ENCODE measurements at places on chromosomes 16 and 17.

DNA sequence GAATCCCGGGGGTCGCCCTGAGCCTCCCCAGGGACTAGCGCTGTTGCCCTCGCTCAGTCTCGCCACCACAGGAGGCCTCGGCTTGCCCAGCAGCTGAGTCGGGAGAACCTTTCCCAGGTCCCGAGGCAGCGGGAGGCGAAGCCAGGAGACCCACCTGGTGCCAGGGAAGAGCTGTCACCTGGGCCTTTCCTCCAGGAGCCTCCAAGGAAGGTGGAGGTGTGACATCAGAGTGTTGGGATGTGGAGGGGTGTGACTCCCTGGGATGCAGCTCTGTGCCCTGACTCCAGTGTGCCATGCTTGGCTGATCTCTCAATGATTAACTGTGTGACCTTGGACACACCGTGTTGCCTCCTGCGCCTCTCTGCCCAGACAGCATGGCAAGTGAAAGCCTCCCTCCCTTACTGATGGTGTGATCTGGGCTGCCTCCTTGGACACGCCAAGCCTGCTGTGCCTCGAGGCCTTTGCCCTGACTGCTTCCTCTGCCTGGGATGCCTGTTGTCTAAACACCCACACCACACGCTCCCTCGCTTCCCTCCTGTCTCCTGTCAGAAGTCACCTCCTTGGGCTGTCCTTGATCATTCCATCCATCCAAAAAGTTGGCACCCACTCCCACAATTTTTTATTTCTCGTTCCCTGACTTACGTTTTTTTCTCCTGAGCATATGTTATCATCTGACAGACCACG is 88.0 kb downstream of the CMIP start:
- no peak for DNase-seq

DNA sequence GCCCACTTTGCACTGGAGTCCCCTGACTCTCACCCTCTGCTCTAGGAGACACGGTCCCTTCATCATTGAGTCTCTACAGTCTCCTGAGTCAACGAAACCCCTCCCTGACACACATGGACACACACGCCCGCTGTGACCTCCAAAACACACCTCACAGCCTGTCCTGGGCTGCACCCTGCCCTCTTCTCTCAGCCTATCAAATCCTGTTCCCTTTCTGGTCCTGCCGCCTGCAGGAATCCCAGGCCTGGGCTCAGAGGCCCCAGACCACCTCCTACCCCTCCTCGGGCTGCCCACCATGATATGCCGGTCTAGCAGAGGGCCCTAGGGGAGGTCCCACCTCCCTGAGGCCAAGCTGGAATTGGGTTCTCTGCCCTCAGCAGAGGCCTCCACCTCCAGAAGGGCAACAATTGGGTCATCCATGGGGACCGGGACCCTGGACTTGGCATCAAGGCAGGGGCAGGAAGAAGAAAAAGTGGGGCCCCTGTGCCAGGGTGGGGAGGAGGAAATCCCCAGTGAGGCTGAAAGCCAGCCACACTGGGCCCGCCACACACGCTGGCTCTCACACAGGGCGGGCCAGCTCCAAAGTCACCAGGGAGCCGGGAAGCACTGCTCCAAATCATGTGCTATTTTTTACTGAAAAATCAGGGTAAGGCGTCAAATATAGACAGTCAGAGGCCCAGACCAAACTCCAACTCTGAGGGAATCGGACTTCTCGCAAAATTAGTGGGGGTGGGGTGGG is 3.4 kb downstream of the PPP1R9B start:
- DNase-seq = no peak

- no peak for DNase-seq
Observed at GRCh38 chr16:57999971-58000705, at the start of gene ZNF319. Gene ZNF319, minus strand, starts transcription at chr16:58000672. Its CDS starts 2,407 bp downstream, at chr16:57998265.

GRCh38 chr16:27984121-27984520 is 79.4 kb downstream of the GSG1L start:
- no peak for DNase-seq

GRCh38 chr17:81032641-81033480 is 2.1 kb upstream of the BAIAP2 start:
- DNase-seq = no peak

GRCh38 chr16:85199069-85199725 is 86.9 kb upstream of the CIBAR2 start:
- no peak for DNase-seq

GRCh38 chr17:21453144-21453898 is 77.2 kb downstream of the KCNJ12 start:
- DNase-seq = no peak

- no peak for DNase-seq
Observed at GRCh38 chr17:10756619-10757018, 26.8 kb upstream of the TMEM220 start.

- no peak for DNase-seq
Observed at GRCh38 chr16:20064931-20065330, 8.8 kb downstream of the GPR139 start.

DNA sequence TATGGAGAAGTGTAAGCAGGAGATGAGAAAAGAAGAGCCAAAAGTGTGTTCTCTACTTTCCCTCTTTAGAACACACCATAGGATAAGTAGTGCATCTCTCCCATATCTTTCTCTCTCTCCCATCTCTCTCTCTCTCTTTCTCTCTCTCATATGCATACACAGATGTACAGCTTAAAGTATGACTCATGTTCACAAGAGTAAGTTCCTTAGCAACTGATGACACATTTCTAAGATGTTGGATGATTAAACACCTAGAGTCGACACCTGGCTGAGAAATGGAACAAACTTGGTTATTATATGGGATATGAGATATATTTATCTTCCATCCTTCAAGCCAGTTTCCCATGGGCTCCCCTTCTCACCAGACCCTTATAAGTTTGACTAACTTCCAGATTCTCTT is 113.5 kb downstream of the TMEM132E start:
- no peak for DNase-seq

- DNase-seq = no peak
Observed at GRCh38 chr17:27585153-27585681, 45.8 kb upstream of the LGALS9 start.

DNA sequence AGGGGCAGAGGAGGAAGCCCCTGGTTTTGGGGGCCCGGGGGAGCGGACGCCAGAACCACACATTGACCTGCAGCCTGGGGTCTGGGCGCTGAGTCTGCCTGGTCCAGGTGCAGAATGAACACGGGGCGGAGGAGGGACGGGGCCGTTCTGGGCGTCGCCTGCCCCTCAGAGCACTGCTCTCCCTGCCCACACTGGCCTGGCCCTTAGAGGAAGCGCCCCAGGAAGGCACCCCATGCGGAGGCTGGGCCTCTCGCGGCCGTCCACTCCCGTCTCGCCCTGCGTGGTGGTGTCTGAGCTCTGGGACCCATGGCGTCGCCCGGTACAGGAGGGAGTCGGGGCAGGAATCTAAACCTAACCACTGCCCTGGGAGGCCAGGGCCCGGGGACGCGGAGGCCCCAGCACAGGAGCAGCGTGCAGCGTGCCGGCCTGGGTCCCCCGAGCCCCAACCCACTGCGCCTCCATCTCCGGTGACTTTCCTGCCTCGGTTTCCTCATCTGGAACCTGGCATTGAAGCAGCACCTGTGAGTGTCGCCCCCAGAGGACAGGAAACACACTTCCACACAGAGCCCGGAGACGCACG is 4.3 kb downstream of the TPSD1 start:
- DNase-seq = no peak

DNA sequence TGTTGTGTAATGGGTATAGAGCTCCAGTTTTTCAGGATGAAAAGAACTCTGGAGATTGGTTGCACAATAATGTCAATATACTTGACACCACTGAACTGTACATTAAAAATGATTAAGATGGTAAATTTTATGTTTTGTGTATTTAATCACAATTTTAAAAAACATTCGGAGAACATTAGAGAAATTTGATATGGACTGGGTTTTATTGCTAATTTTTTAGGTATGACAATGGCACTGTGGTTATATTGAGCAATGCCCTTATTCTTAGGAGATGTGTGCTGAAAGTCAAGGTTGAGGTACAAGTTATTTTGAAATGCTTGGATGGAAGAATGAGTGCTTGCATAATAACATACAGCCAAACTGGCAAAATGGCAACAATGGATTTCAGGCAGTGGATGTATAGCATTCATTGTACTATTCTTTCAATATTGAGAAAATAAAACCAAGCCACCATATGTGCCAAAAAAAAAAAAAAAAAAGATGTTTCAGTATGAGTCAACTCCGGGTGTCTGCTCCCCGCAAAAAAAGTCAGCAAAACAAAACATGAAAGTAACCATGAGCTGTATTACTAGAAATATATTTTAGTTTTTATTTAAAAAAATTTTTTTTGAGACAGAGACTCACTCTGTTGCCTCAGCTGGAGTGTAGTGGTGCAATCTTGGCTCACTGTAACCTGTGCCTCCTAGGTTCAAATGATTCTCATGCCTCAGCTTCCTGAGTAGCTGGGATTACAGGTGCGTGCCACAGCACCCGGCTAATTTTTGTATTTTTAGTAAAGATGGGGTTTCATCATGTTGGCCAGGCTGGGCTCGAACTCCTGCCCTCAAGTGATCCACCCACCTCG is 19.8 kb downstream of the HOXB1 start:
- peak; percentile 92 for DNase-seq

- DNase-seq = no peak
Observed at GRCh38 chr16:84153660-84154214, 8.6 kb downstream of the DNAAF1 start.

GRCh38 chr16:17358846-17359245 is 111.9 kb downstream of the XYLT1 start:
- no peak for DNase-seq

GRCh38 chr17:64273006-64273405 is 9.9 kb upstream of the TEX2 start:
- no peak for DNase-seq

- peak; percentile 74 for DNase-seq
Observed at GRCh38 chr17:40615068-40615840, 32.4 kb downstream of the SMARCE1 start.

DNA sequence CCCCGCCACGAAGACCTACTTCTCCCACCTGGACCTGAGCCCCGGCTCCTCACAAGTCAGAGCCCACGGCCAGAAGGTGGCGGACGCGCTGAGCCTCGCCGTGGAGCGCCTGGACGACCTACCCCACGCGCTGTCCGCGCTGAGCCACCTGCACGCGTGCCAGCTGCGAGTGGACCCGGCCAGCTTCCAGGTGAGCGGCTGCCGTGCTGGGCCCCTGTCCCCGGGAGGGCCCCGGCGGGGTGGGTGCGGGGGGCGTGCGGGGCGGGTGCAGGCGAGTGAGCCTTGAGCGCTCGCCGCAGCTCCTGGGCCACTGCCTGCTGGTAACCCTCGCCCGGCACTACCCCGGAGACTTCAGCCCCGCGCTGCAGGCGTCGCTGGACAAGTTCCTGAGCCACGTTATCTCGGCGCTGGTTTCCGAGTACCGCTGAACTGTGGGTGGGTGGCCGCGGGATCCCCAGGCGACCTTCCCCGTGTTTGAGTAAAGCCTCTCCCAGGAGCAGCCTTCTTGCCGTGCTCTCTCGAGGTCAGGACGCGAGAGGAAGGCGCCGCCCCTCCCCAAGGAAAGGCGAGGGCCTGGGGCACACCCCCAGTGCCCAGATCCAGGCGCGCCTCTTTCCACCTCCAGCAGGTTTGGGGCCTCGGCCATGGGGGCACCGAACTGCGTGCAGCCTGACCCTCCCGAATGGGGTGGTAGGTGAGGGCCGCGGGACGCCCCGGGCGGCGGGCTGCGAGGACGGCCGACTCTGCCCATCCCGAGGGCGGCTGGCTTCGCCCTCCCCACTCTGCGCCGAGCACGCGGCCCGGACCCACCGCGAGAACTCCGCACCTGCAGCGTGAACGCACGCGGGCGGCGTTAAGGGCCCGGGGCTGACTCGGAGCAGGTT is 664 bp downstream of the HBQ1 start:
- no peak for DNase-seq

- no peak for DNase-seq
Observed at GRCh38 chr17:4950746-4951204, at the start of gene ENO3. Gene ENO3, plus strand, starts transcription at chr17:4951119. Its CDS starts 711 bp downstream, at chr17:4951830.

DNA sequence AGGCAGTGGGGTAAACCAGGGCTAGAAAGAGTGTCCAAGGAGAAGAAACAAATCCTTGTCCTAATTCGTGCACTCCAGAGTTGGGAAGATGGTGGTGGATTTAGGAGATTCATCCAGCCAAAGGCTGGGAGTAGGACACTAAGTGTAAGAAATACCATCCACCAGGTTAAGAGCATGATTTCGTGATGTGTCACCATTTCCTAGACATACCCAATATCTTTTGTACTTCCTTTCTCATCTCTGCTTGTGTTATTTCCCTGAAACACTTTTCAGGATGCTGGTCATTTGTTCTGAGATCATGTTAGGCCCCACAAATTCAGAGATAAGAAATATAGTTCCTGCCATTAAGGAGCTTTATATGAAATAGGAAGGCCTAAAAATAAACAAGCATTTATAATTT is 106.3 kb upstream of the HLF start:
- peak; percentile 83 for DNase-seq

DNA sequence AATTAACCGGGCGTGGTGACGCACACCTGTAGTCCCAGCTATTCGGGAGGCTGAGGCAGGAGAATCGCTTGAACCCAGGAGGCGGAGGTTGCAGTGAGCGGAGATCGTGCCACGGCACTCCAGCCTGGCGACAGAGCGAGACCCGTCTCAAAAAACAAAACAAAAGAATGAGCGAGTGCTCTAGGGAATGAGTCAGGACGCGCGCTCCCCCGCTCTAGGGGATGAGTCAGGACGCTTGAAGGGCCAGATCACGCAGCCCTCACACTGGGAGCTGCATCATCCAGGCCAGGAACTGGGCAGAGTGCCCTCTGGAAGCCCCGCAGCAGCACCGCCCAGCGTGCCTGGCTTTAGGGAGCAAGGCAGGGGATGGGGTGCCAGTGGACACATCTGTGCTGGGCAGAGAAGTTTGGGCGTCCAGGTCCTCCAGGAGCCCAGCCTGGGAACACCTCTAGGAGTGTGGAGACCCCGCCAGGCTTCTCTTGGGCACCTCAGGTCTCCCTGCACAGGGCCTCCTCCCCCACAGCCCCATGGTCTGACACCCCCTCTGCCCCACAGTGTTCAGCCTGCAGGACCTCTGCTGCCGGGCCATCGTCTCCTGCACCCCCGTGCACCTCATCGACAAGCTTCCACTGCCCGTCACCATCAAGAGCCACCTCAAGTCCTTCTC is 3.9 kb upstream of the WFIKKN1 start:
- DNase-seq = peak; percentile 92

DNA sequence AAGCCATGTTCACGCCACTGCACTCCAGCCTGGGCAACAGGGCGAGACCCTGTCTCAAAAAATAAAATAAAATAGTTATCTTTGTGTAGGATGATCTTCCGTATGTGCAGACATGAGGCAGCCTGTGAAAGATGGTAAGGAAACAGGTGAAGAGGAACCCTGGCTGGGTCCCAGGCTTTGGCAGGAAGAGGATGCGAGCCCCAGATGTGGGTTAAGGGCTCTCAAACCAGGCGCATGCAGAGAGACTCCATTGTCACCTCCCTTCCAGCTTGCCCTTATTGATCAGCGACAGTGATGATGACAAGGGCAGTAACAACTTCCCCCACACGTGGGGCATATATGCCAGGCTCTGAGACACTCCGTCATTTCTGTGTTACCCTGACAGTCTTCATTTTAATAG is 106.8 kb downstream of the GNAO1 start:
- no peak for DNase-seq

GRCh38 chr17:76579281-76579680 is 6.4 kb downstream of the ST6GALNAC2 start:
- DNase-seq = no peak

DNA sequence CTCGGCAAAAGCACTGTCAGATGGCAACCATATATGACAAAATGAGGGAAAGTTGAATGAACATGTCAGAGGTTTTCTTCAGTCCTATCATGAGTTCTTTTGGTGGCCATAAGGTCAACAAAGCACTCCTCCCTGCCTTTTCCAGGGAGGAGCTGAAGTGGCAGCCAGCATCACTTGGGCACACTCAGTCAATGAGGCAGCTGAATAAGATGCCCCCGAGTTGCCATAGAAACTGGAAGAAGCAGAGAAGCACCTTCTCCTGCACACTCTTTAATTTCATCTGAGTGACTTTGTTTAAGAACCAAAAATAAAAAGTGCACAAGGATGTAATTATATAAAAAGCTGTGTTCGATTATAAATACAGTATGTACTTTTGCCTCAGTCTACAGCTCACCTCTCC is 16.0 kb downstream of the KCNJ2 start:
- no peak for DNase-seq

All from PC-3 (cell line).